ENCODE measurements at places on chromosomes 1 and 21.

DNA sequence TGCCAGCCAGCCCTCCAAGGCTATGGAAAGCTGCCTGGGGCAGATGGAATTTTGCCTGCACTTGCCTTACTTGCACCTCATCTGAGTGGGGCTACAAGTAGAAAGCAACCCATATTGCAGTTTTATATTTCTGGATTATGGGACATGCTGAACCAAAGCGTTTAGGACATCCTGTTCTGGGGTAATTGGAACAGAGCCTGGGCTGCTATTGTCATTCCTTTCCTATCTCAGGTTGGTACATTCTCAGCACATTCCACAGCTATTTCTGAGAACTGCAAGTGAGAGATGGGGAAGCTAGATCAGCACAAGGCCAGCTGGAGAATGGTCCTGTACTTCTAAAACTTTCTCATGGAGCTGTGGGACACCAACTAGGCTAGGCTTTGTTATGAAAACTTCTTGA, 713.8 kb downstream of the KCNT2 start:
- DNase-seq: no peak

- DNase-seq: no peak
Observed at GRCh38 chr1:96525657-96526557, 195.7 kb upstream of the PTBP2 start.

DNA sequence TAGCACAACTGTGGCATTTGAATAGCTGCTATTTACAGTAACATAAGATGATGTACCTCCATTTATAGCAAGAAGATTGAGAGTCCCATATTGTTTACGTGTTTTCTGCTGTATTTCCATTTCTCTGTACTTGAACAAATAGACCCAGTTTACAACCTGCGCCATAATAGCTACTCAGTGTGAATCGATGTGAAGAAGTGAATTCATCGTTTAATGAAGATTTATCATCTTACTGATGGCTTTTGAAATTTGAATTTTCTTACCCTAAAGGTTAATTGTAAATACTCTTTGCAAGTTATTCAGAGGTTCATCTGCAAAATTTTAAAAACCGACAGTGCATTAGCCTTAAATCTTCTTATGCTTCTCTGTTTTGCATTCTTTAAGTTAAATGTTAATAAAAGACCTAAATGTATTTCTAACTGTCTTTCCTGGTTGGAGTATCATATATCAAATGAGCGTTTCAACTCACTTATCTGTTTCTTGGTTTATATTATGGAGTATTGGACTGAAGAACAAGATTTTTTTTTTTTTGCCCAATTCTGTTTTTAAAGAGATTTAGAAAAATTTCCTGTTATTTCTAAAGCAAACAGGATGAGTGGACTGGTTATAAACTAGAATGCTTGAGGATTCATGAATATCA, 2.2 kb downstream of the MACO1 start:
- DNase-seq: no peak

DNA sequence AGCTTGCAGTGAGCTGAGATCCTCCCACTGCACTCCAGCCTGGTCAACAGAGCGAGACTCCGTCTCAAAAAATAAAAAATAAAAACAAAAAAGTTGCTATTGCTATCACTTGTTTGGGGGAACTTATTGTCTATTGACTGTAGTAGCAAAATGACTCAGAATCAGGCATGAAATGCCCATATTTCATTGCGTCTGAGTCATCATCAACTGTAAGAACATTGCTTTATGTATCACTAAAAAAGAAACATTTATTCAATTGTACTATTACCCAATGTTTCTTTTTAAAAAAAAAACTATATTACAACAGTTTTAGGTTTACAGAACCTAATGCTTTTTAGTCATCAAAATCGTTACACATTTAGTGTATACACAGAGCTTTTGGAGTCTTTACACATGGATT, 91.0 kb upstream of the FMN2 start:
- no peak for DNase-seq

DNA sequence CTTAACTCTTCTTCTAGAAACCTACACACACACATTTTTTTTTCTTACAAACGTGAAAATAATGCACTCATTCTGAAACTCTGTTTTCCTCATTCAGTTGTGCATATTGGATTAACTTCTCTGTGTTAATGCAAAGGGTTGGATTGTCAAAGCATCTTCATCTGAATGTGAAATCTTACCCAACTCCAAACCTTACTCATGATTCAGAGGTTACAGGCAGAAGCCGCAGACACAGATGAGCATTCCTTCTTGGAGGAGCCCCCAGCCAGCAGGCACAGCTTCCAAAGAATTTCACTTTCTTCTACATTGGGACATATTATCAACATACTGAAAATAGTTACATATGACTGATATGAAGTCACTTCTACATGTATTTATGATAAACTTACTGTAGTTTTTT, 15.7 kb downstream of the PATJ start:
- no peak for DNase-seq

DNA sequence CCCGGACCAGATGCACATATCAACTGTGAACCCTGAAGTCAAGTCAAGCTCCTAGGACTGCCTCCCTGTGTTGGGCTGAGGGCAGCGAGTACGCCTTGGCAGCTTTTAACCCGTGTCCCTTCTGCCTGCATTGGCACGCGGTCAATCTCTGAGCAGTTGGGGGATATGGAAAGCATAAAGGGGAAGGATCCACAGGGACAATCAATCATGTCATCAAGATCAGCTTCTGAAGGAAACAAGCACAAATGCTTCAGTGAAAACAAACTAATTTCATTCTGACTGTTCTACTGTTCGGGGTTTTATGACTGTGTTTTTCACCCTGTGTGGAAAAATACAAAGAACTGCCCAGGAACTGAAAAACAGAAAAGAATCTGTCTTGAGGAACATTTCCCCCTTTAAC, 106.2 kb downstream of the RUNX1 start:
- DNase-seq: no peak

DNA sequence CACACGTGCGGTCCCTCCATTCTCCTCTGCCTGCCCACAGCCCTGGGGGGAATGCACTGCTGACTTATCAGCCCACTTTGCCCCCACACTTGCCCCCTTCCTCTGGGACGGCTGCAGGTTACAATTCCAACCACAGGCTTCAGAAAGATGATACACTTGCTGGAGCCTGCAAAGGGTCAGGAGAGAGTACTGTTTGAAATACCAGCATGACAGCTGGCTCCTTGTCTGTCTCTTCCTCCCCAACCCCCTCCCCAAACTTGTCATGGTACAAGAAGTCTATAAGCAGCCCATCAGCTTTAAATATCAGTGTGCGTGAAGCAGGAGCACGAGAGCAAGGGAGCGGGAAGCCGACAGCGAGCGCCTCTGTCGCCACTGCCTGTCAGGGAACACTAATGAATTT, 62.4 kb downstream of the ERI3 start:
- no peak for DNase-seq
